ENCODE measurements at places on chromosomes 16 and 17.

- DNase-seq, result no peak
These were observed 76.0 kb downstream of the GPR139 start for GRCh38 chr16:19997734-19998133.

GRCh38 chr16:50604610-50605009, 56.4 kb downstream of the NKD1 start:
- no peak for DNase-seq

DNA sequence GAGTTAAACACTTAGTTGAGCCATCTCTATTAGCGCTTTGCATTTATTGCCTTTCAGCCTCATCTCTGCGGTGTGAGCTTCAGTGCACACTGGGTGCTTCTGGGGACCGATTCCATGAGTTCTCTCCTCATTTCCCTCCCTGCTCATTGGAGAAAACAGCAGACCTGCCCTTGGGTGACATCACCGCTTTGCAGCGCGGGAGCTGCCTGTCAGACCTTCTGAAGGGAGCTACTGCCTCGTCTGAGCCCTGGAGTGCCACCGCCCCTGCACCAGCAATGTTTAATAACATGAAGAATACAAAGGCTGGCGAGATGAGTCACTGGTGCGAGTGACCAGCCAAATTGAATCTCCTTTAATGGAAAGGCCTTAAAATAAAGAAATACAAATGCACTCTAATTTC, 30.2 kb upstream of the CPPED1 start:
- no peak for DNase-seq

DNA sequence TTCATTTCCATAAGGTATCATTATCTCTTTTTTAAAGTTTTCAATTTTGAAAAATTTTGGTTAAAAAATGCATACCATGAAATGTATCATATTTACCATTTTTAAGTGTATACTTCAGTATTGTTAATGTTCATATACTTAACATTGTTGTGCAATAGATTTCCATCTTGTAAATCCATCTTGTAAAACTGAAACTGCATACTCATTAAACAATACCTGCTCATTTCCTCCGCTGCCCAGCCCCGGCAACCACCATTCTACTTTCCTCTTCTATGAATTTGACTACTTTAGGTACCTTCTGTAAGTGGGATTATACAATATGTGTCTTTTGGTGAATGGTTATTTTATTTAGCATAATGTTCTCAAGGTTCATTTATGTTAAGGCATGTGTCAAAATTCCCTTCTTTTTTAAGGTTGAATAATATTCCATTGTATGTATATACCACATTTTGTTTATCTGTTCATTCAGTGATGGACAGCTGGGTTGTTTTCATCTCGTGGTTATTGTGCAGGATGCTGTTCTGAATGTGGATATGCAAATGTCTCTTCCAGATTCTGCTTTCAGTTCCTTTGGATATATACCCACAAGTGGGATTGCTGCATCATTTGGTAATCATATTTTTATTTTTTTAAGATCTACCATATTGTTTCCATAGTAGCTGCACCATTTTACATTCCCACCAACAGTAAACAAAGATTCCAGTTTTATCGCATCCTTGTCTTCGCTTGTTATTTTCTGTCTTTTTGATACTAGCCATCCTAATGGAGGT, 6.7 kb downstream of the CCL2 start:
- DNase-seq, result no peak

DNA sequence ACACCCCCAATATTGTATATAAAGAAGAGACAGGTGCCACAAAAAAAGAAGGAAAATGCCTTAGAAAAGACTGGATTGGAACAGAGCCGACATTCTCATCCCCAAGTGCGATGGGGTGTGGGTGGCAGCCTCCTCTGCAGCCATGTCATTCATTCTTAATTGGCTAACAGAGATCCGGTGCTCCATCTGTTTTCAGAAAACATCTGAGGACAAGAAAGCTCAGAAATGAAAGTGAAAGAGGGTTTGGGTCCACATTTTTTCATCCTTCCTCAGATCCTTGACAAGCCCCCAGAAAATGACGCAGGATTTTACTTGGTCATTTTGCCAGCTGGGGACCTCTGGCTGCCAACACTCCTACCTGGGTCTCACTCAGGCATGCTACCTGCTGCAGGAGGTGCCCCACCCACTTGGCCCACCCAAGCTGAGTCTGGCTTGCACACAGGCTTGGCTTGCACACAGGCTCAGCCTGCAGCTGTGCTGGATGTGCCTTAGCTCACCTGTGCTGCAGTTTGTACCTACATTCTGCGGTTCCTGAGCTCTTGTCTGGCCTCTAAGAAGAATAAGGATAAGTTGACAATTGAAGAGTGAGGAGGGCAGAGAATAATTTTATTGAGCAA, 21.9 kb downstream of the KIF2B start:
- no peak for DNase-seq

DNA sequence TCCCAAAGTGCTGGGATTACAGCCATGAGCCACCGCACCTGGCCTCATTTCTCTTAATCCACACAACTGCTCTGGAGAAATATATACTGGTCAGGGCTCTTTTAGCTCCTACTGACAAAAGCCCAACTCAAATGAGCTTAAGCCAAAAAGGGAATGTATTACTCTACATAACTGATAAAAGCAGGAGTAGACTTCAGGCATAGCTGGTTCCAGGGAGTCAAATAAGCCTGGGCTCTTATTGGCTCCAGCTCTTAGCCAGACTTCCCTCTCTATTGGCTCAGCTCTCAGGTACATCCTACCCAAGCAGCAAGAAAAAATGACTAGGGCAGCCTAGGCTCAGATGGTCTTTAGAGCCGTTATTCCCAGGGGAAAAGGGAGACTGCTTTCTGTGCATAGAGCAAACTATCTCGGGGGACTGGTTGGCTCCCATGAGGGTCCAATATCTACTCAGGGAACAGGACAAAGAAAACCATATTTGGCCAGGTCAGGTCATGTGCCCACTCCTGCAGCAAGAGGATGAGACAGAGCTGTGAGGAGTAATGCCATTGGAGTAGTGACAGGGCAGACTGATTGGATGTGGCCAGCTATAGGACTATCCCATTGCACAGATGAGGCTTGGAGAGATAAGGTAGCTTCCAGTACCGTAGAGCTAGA, 21.2 kb downstream of the TBX2 start:
- no peak for DNase-seq

DNA sequence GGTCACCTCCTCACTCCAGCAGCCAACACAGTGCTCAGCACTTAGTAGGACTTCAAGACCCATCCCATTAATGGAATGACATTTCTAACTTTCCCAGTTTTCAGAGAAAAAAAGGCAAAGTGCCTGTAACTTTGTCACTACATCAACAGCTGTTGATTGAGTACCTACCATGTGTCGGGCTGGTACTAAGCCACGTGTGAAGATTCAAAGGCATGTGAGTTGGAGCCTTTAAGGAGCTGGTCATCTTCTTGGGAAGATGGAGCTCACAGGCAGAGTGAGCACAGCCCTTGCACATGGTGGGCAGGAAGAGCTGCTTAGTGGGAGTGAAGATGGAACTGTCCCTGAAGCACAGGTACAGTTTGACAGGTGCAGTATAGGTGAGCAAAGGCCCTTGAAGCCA, 88.6 kb downstream of the GNAO1 start:
- DNase-seq, result no peak

- DNase-seq, result no peak
These were observed 2.1 kb downstream of the ARHGAP23 start for GRCh38 chr17:38430316-38430715.

DNA sequence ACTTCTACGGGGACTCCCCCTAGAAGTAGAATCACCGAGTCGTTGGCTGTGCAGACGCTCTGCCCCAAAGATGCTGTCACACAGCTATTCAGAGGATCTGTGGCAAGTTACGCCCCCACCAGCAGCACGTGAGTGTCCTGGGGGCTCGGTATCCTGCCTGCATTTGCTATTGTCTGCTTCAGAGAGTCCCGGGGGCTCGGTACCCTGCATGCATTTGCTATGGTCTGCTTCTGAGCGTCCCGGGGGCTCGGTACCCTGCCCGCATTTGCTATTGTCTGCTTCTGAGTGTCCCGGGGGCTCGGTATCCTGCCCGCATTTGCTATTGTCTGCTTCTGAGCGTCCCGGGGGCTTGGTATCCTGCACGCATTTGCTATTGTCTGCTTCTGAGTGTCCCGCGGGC, 23.8 kb upstream of the ZNF469 start:
- DNase-seq, result no peak

GRCh38 chr16:69112285-69113129, 7.1 kb downstream of the HAS3 start:
- no peak for DNase-seq

DNA sequence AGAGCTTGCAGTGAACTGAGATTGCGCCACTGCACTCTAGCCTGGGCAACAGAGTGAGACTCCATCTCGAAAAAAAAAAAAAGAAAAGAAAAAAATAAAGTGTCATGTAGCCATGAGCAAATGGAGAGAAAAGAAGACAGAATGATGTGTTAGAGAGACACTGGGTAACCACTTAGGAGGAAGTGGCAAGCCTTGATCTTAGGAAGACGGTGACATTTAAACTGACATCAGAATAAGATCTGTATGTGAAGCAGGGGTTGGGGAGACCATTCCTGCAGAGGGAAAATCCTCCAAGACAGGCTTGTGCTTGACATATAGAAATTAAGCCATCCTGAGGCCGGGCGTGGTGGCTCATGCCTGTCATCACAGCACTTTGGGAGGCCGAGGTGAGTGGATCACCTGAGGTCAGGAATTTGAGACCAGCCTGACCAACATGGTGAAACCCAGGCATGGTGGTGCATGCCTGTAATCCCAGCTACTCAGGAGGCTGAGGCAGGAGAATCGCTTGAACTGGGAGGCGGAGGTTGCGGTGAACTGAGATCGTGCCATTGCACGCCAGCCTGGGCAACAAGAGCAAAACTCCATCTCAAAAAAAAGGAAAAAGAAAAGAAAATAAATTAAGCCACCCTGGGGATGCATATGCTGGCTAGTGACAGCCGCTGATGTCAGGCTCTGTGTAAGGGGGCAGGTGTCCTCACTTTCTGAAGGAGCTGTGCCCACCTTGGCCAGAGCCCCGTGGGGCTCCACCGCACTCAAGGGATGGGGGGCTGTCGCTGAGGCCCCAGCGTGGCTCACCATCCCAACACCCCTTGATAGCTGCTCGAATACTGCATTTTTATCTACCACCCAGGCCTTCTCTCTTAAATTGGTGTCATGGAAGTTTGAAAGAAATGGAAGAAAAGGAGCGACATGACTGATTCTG, 13.1 kb upstream of the CYB5B start:
- no peak for DNase-seq

- DNase-seq, result no peak
These were observed 38.5 kb downstream of the IGF2BP1 start for GRCh38 chr17:49035470-49036269.

DNA sequence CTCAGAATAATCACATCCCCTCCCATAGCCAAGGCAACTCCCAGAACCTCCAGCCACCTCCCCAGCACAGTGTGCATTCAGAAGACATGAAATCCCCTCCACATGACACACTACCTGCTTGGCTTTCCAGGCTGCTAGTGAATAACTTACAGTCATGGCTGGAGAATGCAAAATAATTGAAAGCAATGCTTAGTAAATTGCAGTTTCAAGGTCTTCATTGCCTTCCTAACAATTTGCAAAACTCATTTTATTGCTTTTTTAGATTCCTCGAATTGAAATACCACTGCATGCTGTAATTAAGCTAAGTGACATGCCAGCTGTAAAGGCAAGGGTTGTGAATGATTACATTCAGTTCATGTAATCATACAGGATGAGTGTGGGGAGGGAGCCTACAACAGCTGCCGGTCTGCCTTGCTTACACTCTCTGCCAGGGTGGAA, 29.0 kb upstream of the HOXB13 start:
- DNase-seq, result no peak

GRCh38 chr17:76153640-76154039, 12.6 kb upstream of the FOXJ1 start:
- no peak for DNase-seq

DNA sequence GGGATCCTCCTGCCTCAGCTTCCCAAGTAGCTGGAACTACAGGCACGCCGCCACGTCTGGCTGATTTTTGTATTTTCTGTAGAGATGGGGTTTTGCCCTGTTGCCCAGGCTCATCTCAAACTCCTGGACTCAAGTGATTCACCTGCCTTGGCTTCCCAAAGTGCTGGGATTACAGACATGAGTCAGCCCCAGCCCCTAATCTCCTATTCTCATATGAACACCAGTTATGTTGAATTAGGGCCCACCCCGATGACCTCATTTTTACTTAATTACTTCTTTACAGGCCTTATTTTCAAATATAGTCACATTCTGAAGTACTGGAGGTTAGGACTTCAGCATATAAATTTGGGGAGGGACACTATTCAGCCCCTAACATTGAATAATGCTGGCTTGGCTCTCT, 49.2 kb downstream of the ZNRF1 start:
- DNase-seq, result no peak

DNA sequence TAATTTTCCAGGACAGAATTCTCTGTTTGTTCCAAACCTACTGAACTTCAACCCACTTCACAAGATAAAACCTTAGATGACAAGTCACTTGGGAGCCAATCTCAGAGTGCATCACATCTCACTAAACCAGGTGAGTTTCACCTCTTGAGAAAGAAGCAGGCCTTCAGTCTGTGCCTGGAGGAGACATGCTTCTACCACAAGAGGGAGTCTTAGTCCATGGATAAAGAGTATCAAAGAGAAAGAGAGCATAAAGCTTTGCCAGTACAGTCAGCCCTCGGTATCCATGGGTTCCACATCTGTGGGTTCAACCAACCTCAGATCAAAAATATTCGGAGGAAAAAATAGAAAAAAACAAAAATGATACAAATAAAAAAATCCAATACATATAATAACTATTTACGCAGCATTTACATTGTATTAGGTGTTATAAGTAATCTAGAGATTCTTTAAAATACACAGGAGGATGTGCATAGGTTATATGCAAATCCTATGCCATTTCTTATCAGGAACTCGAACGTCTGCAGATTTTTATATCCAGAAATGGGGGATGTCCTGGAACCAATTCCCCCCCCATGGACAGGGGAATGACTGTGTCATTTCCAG, 37.7 kb downstream of the DUSP14 start:
- DNase-seq, result no peak

DNA sequence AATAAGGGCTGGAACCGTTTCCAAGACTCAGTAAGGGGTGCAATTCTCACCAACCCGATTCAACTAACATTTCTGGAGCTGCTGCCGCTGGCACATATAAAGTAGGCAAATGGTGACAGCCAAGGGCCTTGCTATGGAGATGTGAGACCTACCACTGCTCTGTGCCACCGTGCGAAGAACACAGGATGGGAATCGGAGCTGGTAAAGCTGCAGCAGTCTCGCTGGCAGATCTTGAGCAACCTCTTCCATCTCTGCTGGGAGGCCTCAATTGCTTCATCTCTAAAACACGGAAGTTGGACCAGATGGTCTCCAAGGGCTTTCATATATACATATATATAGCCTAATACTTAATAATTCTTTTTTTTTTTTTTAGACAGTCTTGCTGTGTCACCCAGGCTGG, 128.9 kb upstream of the RCVRN start:
- no peak for DNase-seq

GRCh38 chr16:24544640-24545039, 5.3 kb downstream of the RBBP6 start:
- no peak for DNase-seq

- DNase-seq, result no peak
These were observed 80.8 kb upstream of the NOL11 start for GRCh38 chr17:67636834-67637520.

Measured in T-helper 22 cell (primary cell).